ENCODE measurements at places on chromosomes 5 and 9. TPM values are rescaled to one million over a fixed set of nuclear protein-coding genes. Genes with fewer than 3 reads are reported as not detected.
A peak's percentile ranks its signal among the peaks of the same experiment; 100 is the strongest.

The IDNK gene
- 6.1 TPM for total RNA-seq

The OR1N2 gene
- not detected for total RNA-seq

The CYSRT1 gene
- 0.42 TPM for total RNA-seq

The TOPORS gene
- total RNA-seq: 13.2 TPM

The TMEM232 gene
- total RNA-seq: 2.5 TPM

The ZBTB6 gene
- 4.8 TPM for total RNA-seq

GRCh38 chr9:21969951-21970799 is 24.0 kb downstream of the CDKN2A start:
- DNase-seq: no peak

DNA sequence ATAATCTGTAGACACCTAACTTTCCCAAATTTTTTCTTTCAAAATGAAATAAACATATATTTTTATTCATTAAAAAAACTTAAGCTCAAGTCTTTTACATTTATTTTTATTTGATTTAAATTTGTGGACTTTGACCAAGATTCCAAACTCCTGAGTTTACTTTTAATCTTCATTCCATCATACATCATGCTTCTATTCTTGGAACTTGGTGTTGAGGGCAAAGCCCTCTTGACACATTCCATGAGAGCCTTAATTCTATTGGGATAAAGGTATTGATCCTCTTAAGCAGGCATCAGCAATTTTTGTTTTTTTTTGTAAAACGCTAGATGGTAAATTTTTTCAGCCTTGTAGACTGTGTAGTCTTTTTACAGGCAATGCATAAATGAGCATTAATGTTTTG is 53.6 kb downstream of the FBXO4 start:
- no peak for DNase-seq

DNA sequence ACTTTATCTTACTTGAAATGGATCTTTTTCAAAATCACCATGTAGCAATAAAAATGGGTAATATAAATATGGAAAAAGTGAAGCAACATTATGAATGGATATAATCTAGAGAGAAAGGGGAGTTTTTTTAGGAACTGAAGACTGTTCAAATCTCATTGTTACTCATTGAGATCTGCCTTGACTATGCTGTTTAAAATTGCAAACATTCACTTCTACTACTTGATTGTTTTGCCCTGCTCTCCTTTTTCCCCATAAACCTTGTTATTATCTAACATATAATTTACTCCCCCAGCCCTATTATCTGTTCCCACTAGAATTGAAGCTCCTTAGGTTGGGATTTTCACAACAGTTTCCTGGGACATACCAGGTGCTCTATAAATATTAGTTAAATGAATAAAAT is 22.0 kb downstream of the PAM start:
- DNase-seq: no peak

GRCh38 chr5:74424162-74424868 is 216.2 kb downstream of the ENC1 start:
- no peak for DNase-seq

DNA sequence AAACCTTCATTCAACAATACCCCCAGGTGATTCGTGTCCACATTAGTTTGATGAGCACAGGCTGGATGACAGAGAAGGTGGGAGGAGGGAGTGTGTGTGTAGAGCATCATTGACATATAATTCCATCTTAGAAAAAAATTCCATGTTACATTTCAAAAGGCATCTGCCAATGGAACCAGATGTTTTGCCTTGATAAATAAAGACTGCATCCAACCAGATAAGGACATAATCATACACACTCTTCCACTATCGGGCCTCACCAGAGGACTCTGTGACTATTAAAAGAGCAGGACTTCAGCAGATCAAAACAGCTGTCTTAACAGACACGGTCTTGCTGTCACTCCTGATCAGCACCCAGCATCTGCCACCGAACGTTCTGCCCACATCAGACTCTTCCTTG is 96.4 kb upstream of the SPIN1 start:
- peak; percentile 6 for DNase-seq

DNA sequence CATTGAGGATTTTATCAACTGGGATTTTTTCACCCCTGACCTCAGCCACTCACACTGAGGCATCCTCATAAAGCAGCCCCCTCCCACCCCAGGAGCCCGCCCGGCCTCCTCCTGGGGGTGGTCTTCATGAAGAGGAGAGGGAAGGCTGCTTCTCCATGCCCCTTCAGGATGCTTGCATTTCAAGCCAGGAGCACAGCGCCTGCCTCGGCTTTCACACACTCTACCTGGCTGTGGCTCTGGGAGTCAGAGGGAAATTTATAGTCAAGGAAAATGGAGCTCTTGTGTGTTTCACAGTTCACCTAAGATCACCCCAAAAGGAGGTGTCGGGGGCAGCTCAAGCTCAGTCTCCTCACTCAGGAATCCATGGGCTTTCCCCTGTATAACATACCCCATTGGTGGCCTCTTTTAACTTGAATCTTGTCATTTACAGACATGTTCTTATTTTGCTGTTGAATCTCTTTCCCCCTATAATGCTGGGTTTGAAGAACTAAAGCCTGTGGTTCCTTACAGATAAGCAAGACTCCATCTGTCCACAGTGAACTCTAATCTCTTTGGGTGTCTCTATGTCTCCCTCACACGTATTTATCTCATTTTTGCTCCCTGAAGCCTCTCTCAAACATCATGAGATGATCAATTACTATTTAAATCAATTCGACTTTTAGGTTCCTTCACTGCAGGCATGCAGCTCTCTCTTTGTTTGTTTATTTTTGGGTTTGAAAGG is 22.6 kb upstream of the IQGAP2 start:
- no peak for DNase-seq

GRCh38 chr5:169494941-169495548 is 88.5 kb upstream of the SPDL1 start:
- DNase-seq: no peak

- DNase-seq: no peak
These were observed 26.7 kb downstream of the PWWP2A start for GRCh38 chr5:160092514-160092913.

- no peak for DNase-seq
These were observed 68.3 kb downstream of the SERINC5 start for GRCh38 chr5:80187421-80188090.

GRCh38 chr9:37761511-37761910 is 7.9 kb downstream of the TRMT10B start:
- DNase-seq: no peak

DNA sequence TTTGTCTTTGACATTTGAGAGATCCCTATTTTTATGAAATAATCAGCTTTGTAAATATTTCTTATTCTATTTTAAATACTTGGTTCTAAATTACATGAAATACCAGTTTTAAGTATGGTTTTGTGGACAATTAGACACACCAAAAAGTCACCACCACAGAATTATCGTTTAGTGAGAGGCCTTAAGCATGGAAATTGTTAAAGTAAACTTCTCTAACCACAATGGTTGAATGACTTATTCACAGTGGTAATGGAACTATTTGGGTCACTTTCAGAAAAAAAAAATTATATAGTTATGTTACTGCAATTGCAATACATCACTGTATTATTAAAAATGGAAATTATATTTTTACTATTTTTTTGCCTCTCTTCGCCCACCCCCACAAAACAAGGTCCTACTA is 1252.5 kb downstream of the EFNA5 start:
- no peak for DNase-seq

- DNase-seq: no peak
These were observed 1.2 kb upstream of the MSANTD3 start for GRCh38 chr9:100425758-100426157.

DNA sequence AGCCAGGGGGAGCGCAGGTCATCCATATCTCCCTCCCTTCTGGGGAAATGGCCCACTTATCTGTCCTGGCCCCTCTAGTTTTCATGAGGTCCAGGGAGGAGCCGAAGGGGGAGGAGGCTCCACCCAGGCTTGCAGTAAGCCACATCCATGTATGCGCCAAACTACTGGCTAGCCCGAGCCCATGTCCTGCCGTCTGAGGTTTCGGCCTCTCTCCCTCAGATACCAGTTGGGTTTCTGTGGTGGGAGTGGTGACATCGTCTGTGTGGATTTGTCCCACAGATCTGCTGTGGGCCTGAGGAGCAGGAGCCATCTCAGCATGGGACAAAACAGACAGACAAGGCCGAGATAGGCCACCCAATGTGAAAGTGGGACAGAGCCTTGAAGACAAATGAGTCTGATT is 78.3 kb upstream of the ORM1 start:
- no peak for DNase-seq

- DNase-seq: no peak
These were observed 9.7 kb downstream of the CDC37L1 start for GRCh38 chr9:4689021-4689420.

DNA sequence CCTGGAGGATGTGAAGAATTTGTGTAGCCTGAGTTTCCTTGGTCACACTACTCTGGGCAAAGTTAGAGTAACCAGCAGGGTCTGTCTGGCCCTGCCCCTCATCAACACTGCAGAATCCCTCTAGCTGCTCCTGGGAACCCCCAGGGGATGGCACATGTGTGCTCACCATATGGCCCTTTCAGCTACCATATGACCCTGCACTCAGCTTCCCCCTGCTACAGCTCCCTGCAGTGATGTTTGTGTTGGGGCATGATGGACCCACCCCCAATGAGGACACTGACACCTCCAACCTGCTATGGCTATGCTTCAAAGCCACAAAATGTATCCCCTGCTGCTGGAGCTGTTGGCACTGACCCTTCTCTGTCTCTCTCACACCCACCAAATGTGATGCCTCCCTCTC is 152.7 kb downstream of the SNX18 start:
- DNase-seq: no peak

- DNase-seq: no peak
These were observed 49.9 kb upstream of the JMY start for GRCh38 chr5:79186021-79186420.

DNA sequence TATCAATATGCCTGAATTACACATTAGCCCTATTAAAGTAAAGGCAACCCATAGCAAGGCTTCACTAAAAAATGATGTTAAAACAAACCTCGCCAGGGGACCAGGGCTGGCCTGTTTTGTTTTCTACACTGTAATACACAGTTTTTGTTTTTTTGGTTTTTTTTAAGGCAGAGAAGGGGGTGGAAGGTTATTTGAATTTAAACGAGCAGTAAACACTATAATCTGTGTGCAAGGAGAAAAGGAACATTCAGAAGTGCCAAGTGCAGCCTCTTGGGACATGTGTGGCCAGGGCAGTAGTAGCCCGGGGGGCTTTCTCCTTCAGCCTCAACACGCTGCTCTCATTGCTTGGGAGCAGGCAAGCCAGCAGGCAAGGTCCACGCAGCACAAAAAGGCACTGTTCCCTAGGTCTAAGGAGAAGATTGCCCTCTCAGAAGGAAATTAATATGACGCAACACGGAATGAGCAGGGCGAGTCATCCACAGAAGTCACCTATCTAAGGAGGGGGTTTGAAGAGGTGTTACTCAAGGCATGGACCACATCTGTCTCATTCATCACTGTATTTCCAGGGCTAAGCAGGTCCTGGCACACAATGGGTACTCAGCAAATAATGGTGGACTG is 16.2 kb downstream of the SIL1 start:
- no peak for DNase-seq

DNA sequence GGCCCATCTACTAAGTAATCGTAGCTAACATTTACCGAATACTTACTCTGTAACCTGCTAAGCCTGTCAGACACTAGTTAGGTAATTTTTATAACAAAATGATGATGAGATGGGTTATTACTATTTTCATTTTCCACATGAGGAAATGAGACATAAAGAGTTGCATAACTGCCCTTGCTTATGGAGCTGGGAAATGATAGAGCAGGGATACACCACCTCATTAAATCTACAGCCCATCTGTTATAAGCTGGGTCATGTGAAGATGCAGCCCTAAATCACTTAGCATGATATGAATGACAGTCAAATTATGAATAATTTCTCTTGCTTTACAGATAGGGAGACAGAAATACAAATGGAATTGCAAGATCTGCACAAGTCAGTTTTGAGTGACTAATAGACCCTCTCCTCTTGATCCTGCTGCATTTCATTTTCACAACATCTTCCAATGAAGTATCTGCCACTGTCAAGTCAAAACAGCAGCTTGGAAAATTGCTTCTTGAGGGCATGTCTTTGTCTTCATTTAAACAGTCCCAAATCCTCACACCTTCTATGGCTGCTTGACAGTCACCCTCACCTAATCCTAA is 364.7 kb downstream of the PRELID2 start:
- no peak for DNase-seq

GRCh38 chr5:84292000-84292642 is 92.6 kb downstream of the EDIL3 start:
- DNase-seq: no peak

DNA sequence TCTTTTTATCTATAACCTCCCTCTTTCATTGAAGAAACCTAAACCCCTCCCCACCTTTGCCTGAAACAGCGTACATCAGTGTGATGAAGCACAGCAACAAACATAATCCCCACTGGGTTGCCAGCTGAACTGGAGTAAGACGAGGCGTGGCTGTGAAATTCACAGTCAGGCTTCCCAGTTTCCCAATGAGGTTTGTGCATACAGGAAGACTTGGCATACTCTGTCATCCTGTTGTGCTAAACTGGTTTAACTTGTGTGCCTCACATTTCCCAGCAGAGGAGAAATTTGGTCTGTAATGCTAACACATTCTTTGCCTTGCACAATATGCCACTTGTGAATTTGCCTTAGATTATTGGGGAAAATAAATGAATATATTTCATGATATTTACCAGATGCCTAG is 121.5 kb downstream of the SV2C start:
- no peak for DNase-seq

- no peak for DNase-seq
These were observed 15.4 kb downstream of the SLC36A3 start for GRCh38 chr5:151288180-151288579.

- peak; percentile 26 for DNase-seq
These were observed 12.8 kb downstream of the EXOC3 start for GRCh38 chr5:455806-456205.

GRCh38 chr9:135789838-135790291 is 87.9 kb downstream of the KCNT1 start:
- no peak for DNase-seq

All from mesenteric fat pad (tissue), 1 donor.